Esophagus (tissue), 2 donors: ENCODE measurements at places on chromosomes 2 and 18. TPM values are rescaled to one million over a fixed set of nuclear protein-coding genes. Genes with fewer than 3 reads are reported as not detected.

Gene PSTPIP2
- polyA plus RNA-seq = 4.2 TPM

Gene SERPINB11
- polyA plus RNA-seq = 6.4 TPM

Gene IL36B
- 8.8 TPM for polyA plus RNA-seq

Gene CYTIP
- 1.6 TPM for polyA plus RNA-seq

Gene TWIST2
- polyA plus RNA-seq = 1.8 TPM

Gene M1AP
- polyA plus RNA-seq = 0.10 TPM

Gene KCNG2
- polyA plus RNA-seq = not detected

Gene SLC39A10
- polyA plus RNA-seq = 2.1 TPM

Gene PARD3B
- polyA plus RNA-seq = 1.2 TPM

Gene KIAA1328
- 1.9 TPM for polyA plus RNA-seq

Gene IL18R1
- 0.95 TPM for polyA plus RNA-seq
